ENCODE measurements at places on chromosomes 5 and 9.
A peak's percentile ranks its signal among the peaks of the same experiment; 100 is the strongest.

DNA sequence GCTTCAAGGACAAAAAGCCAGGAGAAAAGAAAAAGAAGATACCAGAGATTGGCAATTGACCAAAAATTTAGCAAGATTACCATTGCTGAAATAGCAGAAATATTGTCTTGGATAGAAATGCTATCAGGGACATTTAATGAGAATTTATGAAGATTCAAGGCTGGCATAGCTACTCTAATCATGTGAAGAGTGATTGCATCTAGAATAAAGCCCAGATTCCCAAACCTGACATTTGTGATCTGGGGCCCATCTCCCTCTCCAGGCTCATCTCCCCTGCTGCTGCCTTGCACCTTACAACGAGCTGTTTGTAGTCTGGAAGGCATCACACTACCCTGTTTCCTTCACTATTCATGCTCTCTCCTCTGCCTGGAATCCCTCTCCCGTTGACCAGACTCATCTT, 114.5 kb downstream of the C9orf152 start:
- no peak for DNase-seq

GRCh38 chr5:38527475-38527874, 29.0 kb downstream of the LIFR start:
- DNase-seq: no peak

GRCh38 chr9:100720922-100721321, 143.0 kb downstream of the CAVIN4 start:
- DNase-seq: no peak

DNA sequence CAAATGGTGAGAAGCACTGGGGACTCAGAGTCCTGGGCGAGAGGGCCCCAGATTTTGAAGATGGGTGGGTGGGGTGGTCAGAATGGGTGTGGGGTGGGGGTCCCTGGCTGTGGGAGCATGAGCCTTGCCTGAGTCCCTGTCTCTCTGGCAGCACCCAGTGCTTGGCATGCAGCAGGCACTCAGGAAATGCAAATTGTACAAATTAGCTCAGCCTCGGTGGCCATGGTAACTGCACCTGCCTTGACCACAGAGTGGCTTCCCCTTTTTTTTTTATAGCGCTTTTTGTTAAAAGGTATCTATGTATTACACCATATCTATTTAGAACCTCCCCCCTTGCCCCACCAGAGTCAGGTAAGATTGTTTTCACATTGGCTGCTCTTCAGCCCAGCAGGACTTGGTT, 19.2 kb upstream of the PITX1 start:
- peak; percentile 31 for DNase-seq

GRCh38 chr5:51731421-51732029, 348.3 kb downstream of the ISL1 start:
- no peak for DNase-seq

GRCh38 chr5:72612810-72613209, 105.6 kb upstream of the ZNF366 start:
- DNase-seq: no peak

- DNase-seq: no peak
Measured at GRCh38 chr5:134053840-134054338, 49.1 kb upstream of the VDAC1 start.

- DNase-seq: no peak
Measured at GRCh38 chr5:76978869-76979268, 26.0 kb downstream of the CRHBP start.

DNA sequence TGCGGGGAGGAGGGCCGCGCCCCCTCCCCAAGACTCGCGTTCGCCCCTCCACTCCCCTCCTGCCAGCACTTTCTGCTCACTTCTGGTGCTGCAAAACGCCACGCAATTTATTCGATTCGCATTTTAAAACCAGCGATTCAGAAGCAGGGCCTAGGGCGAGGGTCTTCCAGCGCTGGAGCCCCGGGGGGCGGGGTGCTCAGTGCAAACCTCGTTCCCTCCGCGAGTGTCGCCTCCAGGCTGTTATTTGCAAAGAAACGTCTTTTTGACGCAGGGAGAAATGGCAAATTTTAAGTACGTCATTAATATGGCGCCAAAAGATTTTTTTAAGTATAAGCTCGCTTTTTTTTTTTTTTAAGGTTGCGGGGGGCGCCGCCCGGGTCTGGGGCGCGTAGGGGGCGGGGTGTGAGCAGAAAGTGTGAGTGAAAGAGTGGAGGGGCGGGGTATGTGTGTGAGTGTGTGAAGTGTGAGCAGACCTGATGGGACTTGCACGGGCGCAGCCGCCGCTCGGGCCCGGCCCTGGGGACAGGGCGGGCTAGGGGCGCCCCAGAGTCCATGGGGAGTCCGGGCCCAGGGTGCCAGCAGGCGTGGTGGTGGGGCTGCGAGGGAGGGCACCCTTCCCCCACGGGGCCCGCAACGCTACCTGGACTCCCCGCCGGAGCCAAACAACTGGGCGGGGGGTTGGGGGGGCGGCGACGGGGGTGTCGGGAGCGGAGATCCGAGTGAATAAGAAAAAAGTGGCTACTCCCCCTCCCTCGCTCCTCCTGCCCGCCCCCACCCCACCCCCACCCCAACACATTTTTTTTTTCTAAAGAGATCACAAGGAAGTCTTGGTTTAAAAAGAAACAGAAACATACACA, at the start of gene JADE2:
Gene JADE2 (plus strand): TSS at position 845 of the 857 bp plus-strand sequence. CDS start 10,188 bp downstream, outside the sequence.
- DNase-seq: peak; percentile 26

GRCh38 chr9:106130374-106130773, 436.0 kb downstream of the TMEM38B start:
- DNase-seq: no peak

DNA sequence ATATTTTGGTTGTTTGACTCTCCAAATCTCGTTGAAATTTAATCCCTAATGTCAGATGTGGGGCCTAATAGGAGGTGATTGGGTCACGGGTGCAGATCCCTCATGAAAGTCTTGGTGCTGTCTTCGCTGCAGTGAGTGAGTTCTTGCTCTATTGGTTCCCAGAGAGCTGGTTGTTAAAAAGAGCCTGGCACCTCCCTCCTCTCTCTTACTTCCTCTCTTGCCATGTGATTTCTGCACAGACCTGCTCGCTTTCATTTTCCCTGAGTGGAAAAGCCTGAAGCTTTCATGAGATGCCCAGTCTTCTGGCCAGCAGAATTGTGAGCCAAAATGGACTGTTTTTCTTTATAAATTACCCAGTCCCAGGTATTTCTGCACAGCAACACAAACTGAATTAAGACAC, 221.6 kb downstream of the MAT2B start:
- DNase-seq: no peak

GRCh38 chr5:170442391-170442790, 53.2 kb upstream of the KCNMB1 start:
- DNase-seq: no peak

All from DMS79 (cell line).